ENCODE measurements at places on chromosomes 4 and X.

GRCh38 chr4:24511371-24512063 lies 72.8 kb downstream of the DHX15 start:
- no peak for DNase-seq

DNA sequence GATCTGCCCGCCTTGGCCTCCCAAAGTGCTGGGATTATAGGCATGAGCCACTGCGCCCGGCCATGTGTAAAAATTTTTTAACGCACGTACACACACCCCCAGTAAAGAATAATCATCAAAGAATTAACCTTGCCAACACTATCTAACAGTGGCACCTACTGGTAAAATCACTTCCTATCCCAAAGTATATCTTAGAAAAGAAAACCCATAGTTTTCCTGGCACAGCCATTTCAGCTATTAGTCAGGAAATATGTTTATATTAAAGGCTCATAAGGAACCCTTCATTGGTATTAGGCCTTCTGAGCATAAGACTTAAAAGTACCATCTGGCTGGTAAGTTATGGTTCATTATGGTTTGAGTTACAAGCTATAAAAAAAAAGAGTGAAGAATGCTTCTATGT lies 14.1 kb downstream of the S100G start:
- DNase-seq: no peak

DNA sequence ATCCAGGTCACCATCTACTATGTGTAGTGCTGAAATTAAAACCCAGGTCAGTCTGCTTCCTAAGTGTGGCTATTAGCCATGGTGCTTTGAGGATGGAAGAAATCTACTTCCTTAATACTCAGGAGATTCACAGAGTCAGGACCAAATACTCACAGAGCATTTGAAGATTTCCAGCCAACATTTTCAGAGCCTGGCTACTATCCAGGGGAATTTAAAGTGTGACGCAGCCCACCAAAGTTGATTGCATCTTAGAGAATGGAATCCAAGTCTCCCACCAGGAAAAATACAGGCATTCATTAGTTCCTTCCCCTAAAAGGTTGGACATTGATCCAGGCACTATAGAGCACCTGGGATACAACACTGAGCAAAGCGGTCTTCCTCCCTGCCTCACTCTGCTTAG lies 83.8 kb downstream of the HS3ST1 start:
- DNase-seq: no peak

DNA sequence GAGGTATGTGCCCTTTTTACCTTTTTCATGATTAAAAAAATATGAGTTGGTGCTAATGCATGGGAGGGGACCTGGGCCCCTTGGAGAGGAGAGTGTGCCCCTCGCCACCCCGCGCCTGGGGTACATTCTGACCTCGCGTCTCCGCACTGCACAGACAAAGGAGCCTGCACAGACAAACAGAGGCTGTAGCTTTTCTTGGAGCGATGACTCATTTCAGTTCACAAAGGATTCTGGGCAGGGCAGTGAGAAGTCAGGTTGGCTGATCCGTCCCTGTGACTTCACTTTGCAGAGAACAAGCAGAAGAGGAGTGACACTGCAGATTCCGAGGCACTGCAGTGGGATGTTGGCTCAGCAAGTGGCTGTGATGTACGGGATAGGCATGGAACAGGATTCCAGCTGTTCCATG lies 82.9 kb downstream of the STOX2 start:
- DNase-seq: peak; percentile 74

DNA sequence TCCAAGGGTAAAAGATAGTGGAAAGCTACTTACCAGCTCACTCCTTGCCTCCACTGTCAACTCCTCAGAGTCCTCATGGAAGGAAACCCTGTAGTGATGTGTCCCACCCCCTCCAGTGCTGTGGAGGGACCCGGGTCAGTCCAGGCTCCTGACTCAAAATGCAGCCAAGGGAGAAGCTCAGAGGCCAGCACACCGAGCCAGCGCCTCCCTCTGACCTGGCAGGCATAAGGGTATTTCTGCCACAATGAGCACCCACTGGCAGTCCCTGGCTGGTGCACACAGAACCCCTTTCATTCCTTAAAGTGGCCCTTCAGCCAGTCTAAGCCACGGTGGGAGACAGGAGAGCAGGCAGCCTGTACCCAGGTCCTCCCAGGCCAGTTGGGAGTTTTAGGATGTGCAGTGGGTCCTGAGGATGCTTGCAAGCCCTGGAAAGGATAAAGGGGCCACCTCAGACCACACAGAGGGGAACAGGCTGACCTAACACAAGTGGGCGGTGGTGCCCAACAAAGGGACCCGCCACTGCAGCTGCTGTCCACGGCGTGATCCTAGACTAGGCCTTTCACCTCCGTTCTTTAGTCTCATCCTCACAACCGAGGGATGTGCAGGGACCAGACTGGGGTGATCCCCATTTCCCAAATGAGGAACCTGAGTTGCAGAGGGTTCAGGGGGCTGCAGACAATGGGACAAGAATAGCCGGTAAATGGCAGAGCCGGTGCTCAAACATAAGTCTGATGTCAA lies 5.7 kb downstream of the JAKMIP1 start:
- DNase-seq: peak; percentile 56

GRCh38 chr4:15376594-15376993 lies 51.2 kb upstream of the C1QTNF7 start:
- DNase-seq: no peak

GRCh38 chr4:44118971-44119680 lies 329.5 kb downstream of the KCTD8 start:
- DNase-seq: no peak

DNA sequence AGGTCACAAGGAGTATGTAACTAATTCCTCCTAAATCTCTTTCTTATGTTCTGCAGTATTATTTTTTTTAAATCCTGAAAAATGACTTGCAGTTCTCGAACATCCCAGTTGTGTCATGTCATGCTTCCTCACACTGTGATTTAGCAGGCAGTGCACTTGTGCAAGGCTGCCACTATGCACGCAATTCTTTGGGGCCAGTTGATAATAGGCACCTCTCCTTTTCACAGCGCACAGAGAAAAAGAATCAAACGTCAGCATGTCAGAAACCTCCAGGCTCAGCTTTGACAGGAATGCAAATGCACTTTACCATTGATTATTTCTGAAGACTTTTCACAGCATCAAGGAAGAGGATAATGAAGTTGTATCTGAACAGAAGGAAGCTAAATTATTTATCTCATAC lies 62.9 kb downstream of the FGF13 start:
- DNase-seq: no peak

GRCh38 chr4:14308229-14308651 lies 680.7 kb upstream of the BOD1L1 start:
- DNase-seq: no peak

DNA sequence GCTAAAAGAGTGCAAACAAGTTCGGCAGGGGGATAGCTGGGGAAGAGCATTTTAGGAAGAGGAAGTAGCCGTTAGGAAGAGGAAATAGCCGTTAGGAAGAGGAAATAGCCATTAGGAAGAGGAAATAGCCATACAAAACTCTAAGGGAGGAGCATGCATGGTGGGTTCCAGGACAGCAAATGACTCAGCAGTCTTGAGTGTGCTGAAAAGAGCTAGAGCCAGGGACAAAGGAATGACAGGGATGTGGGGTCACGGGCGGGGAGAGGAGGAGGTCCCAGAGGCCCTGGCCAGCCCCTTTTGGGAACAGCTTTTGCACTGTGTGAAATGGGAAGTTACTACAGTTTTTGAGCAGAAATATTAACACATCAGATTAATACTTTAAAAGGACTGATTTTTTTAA lies 882.6 kb downstream of the TRIML1 start:
- DNase-seq: no peak

DNA sequence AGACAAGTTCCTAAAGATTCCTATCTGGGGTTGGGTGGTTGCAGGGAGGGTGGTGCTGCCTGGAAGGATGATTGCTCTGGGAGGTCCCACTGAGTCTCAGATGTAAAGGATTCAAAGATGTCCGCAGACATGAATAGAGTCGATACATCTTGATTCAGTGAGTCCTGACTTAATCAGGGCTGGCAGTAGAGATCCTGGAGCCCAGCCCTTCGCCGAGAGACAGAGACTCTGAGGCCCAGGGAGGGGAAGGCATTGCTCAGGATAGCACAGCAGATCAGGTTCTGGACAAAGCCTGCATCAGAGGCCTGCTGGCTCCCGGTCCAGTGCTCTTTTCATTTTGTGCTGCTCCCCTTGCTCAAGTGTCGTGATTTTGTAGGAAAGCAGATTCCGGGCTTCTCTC lies 21.7 kb downstream of the PJA1 start:
- no peak for DNase-seq

DNA sequence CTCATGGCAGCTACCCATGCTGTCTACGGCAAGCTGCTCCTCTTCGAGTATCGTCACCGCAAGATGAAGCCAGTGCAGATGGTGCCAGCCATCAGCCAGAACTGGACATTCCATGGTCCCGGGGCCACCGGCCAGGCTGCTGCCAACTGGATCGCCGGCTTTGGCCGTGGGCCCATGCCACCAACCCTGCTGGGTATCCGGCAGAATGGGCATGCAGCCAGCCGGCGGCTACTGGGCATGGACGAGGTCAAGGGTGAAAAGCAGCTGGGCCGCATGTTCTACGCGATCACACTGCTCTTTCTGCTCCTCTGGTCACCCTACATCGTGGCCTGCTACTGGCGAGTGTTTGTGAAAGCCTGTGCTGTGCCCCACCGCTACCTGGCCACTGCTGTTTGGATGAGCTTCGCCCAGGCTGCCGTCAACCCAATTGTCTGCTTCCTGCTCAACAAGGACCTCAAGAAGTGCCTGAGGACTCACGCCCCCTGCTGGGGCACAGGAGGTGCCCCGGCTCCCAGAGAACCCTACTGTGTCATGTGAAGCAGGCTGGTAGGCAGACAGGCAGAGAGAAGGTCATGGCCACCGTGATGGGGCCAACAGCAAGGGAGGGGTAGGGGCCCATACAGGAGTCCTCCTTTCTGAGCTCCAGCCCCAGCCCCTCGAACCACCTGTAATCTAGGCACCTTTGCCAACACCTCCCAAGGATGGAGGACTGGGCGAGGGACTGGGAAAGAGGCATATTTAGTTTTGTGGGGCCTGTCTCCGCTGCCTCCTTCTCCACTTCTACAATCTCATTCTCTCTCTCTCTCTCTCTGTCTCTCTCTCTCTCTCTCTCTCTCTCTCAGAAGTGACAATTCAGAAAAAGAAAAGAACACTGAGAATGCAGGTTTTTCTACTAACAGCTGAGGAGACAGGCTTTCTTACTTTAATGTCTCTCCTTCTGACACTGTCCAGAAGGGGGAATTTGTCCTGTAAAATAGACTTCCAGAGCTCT lies 4.7 kb upstream of the TSPYL2 start:
- DNase-seq: no peak

GRCh38 chr4:24396988-24397387 lies 187.4 kb downstream of the DHX15 start:
- no peak for DNase-seq

- DNase-seq: no peak
Observed at GRCh38 chr4:140150636-140150885, 3.4 kb downstream of the MAML3 start.

DNA sequence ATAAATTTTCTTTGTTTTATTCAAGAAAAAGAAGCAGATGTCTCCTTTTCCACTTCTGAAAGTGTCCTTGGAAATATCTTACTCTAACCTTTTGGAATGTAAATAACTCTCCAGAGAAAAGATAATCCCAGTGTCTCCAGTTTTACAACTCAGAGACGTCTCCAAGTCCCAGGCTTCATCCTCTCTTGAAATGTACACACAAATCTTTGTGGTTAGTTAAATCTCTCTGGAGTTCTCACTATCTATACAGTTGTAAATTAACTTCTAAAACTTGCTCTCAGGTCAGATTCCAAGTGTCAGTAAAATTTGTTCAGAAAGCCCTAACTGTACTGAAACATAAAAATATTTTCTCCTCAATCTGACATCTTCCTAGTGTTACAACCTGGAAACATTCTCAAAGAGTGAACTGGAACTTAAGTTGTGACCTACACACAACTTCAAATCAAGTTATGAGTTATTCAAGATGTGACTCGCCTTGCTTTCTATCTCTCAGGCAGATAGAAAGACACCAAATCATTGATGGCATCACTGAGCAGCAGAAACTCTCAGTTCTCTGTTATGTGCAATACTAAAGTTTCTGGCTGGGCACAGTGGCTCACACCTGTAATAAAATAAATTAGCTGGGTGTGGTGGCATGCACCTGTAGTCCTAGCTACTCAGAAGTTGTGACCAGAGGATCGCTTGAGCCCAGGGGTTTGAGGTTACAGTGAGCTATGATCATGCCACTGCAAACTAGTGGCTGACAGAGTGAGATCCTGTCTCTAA lies 284.2 kb downstream of the RCHY1 start:
- DNase-seq: no peak

GRCh38 chrX:29257521-29257920 lies 670.3 kb downstream of the IL1RAPL1 start:
- no peak for DNase-seq

DNA sequence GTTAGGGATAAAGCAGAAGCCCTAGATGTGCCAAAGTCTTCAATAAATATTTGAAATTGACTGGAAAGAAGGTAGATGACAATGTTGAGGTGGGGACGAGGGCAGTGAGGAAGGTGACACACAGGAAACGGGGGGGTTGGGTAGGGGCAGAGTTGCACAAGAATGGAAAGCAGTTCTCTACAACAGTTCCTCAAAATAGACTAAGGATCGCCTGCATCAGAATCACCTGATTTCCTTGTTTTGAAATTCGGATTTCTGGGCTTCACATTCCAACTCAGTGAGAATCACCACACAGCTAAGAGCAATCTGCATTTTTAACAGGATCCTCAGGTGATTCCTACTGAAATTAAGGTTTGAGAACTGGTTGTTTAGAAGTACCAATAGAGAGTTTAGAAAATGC lies 70.6 kb downstream of the ARFIP1 start:
- DNase-seq: no peak

GRCh38 chrX:102837847-102838246 lies 99.2 kb upstream of the RAB40AL start:
- DNase-seq: no peak

DNA sequence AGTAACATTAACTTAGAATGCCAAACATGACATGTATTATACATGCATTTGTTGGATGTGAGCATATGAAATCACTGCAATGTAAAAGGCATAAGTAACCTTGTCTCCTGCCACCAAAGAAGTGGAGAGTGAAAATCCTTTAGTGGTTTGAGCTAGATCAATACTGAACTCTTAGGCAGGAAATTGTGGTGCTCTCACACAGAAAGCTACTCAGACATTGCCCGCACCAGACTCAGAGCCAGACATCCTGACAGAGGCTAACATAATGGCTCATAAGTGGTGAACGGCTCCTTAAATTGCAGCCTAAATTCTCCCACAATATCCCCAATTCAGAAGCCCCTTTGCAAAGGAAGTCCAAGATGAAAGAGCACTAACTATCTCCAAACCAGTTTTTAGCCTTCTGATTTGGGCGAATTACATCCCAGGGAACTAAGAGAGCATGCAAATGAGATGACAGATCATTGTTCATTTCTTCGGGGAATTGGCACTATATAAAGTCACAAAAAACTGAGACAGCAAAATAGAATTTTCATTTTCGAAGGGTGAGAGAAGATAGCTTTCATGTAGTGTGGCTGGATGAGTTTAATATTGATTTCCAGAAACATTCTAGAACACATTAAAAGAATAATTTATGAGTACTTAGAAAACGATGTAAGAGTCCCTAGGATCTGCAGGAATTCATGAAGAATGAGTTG lies 233.6 kb upstream of the RPS6KA3 start:
- DNase-seq: no peak

- no peak for DNase-seq
Observed at GRCh38 chr4:94798808-94799207, 41.1 kb downstream of the BMPR1B start.

Measured in substantia nigra (tissue), 51 donors.